ENCODE measurements at places on chromosomes 16 and 17. TPM values are rescaled to one million over a fixed set of nuclear protein-coding genes. Genes with fewer than 3 reads are reported as not detected.

DNA sequence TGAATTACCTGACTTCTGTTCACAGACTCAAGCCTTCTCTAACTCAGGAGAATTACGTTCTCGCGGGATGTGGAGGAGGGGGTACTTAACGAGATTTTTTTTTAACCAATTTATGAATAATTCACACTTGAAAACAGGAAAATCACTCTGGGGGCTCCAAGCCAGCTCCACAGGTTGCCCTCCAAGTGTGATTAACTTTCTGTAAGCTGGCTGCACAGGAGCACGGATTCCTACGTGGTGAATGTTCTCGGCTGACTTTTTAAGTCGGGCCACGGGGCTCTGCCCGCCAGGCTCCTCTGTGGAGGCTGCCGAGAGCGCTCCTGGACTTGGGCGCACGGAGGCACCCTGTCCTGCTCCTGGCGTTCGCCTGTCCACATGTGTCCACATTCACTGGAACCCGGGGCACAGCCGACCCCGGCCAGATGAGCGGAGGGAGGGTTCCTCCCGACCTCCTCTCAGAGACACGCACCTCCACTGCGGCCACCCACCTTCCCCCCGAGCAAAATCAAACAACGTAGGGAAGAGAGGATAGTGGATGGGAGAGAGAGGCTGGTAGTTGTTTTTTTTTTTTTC lies 147.1 kb upstream of the CHMP6 start:
- no peak overlapping the region for H3K4me3 ChIP-seq
- H3K27me3 ChIP-seq: no peaks in the 10 kb centered on the region
- no peak overlapping the region for H3K27ac ChIP-seq

- H3K27ac ChIP-seq: peak overlapping the region; percentile 93
- peaks cover 6% of the 10 kb centered on the region for H3K36me3 ChIP-seq
- no peaks in the 10 kb centered on the region for H3K27me3 ChIP-seq
Measured at GRCh38 chr16:81181013-81181720, 57.3 kb upstream of the BCO1 start.

PRCD gene
- total RNA-seq: not detected

GRCh38 chr16:81864646-81865382 lies 85.7 kb downstream of the PLCG2 start:
- no peaks in the 10 kb centered on the region for H3K36me3 ChIP-seq
- DNase-seq: no peak
- H3K4me3 ChIP-seq: no peak overlapping the region
- H3K27me3 ChIP-seq: no peaks in the 10 kb centered on the region

DNA sequence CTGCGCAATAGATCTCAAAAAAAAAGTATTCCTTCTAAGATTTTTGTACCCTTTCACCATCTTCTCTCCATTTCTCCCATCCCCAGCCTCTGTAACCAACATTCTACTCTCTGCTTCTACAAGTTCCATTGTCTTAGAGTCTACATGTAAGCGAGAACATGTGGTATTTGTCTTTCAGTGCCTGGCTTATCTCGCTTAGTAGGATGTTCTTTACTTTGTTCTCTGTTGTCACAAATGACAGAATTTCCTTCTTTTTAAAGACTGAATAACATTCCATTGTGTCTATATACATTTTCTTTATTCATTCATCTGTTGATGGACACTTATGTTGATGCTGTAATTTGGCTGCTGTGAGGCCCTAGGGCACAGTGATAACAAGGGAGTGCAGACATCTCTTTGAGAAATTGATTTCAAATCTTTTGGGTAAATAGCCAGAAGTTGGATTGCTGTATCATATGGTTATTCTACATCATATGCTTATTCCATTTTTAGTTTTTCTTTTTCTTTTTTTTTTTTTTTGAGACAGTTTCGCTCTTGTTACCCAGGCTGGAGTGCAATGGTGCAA lies 37.7 kb upstream of the MYH10 start:
- DNase-seq: no peak
- no peaks in the 10 kb centered on the region for H3K4me1 ChIP-seq
- H3K36me3 ChIP-seq: no peaks in the 10 kb centered on the region
- H3K4me3 ChIP-seq: no peak overlapping the region

- no peak for DNase-seq
- H3K36me3 ChIP-seq: no peaks in the 10 kb centered on the region
- H3K27ac ChIP-seq: no peak overlapping the region
- peaks cover 5% of the 10 kb centered on the region for H3K4me1 ChIP-seq
- no peak overlapping the region for H3K4me3 ChIP-seq
- peaks cover 16% of the 10 kb centered on the region for H3K27me3 ChIP-seq
Measured at GRCh38 chr17:37710344-37710886, 34.4 kb downstream of the HNF1B start.

GRCh38 chr17:47934856-47935255 lies 6.5 kb upstream of the PNPO start:
- no peaks in the 10 kb centered on the region for H3K36me3 ChIP-seq
- H3K4me1 ChIP-seq: peaks cover 29% of the 10 kb centered on the region
- H3K27me3 ChIP-seq: no peaks in the 10 kb centered on the region
- no peak for DNase-seq
- no peak overlapping the region for H3K4me3 ChIP-seq

DNA sequence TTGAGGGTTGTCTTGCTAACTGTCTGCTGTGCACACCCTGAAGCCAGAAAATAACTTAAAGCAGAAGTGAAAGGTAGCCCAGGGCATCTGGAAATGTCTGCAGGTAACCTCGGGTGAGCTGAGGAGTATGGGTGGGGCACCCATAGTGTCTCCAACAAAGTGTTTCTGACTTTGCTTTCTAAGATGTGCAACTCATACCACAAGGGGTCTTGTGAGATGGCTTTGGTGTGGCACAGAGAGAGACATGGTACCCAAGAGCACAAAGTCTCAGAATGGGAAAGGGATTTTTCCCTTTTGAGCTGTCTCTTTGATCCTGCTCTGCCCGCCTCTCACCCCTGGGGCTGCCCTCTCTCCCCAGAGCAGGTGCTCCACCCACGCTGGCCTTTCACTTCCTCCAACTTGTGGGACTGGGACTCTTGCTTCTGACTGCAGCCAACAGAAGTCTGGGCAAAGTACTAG lies 6.9 kb downstream of the CHD9 start:
- H3K27ac ChIP-seq: peak overlapping the region; percentile 59
- H3K4me1 ChIP-seq: peaks cover 31% of the 10 kb centered on the region
- H3K27me3 ChIP-seq: no peaks in the 10 kb centered on the region
- DNase-seq: peak; percentile 13
- H3K4me3 ChIP-seq: no peak overlapping the region

DNA sequence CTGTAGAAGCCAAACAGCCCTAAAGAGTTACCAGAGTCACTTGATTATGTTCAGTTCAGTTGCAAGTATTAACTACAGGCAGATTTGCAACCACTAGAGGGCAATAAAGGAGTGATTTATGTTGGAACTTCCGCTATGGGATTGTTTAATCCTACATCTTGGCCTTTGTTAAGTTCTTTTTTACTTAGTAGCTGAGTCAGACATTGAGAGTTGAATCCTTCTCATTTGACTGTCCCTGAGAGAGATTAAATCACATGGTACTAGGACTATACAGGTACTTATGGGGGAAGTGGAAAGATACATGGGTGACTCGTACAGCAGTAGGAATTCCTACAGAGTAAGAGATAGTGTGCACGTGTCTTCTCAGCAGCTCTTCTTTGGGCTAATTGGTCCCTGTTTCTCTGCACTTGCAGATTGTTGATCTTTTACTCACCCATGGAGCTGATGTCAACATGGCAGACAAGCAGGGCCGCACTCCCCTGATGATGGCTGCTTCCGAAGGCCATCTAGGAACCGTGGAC lies 40.3 kb downstream of the CYB561 start:
- peak; percentile 66 for DNase-seq
- H3K4me1 ChIP-seq: peaks cover 5% of the 10 kb centered on the region
- H3K27me3 ChIP-seq: no peaks in the 10 kb centered on the region
- peaks cover 33% of the 10 kb centered on the region for H3K36me3 ChIP-seq
- no peak overlapping the region for H3K27ac ChIP-seq

DRC3 gene
- 2.3 TPM for total RNA-seq

GRCh38 chr17:2712300-2713043 lies 908 bp upstream of the CLUH start:
- peak overlapping the region; percentile 92 for H3K4me3 ChIP-seq

SECTM1 gene
- total RNA-seq: 13.4 TPM

CASKIN1 gene
- total RNA-seq: 0.10 TPM

GRCh38 chr17:41448506-41448905 lies 7.7 kb upstream of the KRT38 start:
- no peak overlapping the region for H3K4me3 ChIP-seq
- DNase-seq: peak; percentile 23
- H3K36me3 ChIP-seq: no peaks in the 10 kb centered on the region
- H3K4me1 ChIP-seq: peaks cover 5% of the 10 kb centered on the region
- H3K27me3 ChIP-seq: peaks cover 28% of the 10 kb centered on the region

GRCh38 chr17:44137891-44138709 lies 3.6 kb upstream of the HROB start:
- peak overlapping the region; percentile 61 for H3K4me3 ChIP-seq
- H3K4me1 ChIP-seq: peaks cover 13% of the 10 kb centered on the region
- peak overlapping the region; percentile 87 for H3K27ac ChIP-seq
- H3K36me3 ChIP-seq: no peaks in the 10 kb centered on the region
- peak; percentile 97 for DNase-seq

DNA sequence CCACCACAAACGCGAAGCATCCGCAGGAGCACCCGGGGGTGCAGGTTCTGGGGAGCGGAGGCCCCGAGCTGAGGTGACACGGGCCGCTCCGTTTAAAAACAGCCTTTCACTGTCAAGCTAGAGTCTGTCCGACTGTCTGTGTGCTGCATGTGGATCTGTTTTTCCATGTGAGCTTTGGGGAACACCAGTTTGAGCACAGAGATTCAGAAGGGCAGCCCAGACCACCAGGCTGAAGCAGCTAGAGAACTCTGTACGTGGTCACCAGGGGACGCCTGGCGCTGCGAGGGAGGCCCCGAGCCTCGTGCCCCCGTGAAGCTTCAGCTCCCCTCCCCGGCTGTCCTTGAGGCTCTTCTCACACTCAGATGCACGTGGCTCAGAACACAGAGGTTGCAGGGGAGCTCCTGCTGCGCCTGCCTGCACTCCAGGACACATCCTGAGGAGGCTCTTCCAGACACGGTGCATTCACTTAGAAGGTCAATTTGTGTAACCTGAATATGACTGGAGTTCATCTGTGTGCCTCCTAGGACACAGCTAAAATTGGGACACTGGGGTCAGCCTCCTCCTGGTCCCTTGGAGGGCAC lies 15.7 kb upstream of the FOXK2 start:
- no peaks in the 10 kb centered on the region for H3K27me3 ChIP-seq
- no peak for DNase-seq
- no peak overlapping the region for H3K4me3 ChIP-seq
- H3K4me1 ChIP-seq: peaks cover 6% of the 10 kb centered on the region

GRCh38 chr16:56300242-56300623 lies 108.9 kb downstream of the GNAO1 start:
- H3K27ac ChIP-seq: no peak overlapping the region
- H3K36me3 ChIP-seq: no peaks in the 10 kb centered on the region
- H3K4me1 ChIP-seq: peaks cover 5% of the 10 kb centered on the region
- DNase-seq: no peak

SDR42E1 gene
- total RNA-seq: 7.8 TPM

- no peaks in the 10 kb centered on the region for H3K36me3 ChIP-seq
- H3K27me3 ChIP-seq: no peaks in the 10 kb centered on the region
- no peak overlapping the region for H3K4me3 ChIP-seq
- DNase-seq: no peak
- H3K4me1 ChIP-seq: peaks cover 5% of the 10 kb centered on the region
Measured at GRCh38 chr17:55332296-55333041, 67.7 kb downstream of the HLF start.

- H3K4me3 ChIP-seq: no peak overlapping the region
- no peaks in the 10 kb centered on the region for H3K4me1 ChIP-seq
- no peaks in the 10 kb centered on the region for H3K27me3 ChIP-seq
- no peaks in the 10 kb centered on the region for H3K36me3 ChIP-seq
Measured at GRCh38 chr16:50274326-50275097, 8.2 kb downstream of the ADCY7 start.

CCDC78 gene
- 6.0 TPM for total RNA-seq

DNA sequence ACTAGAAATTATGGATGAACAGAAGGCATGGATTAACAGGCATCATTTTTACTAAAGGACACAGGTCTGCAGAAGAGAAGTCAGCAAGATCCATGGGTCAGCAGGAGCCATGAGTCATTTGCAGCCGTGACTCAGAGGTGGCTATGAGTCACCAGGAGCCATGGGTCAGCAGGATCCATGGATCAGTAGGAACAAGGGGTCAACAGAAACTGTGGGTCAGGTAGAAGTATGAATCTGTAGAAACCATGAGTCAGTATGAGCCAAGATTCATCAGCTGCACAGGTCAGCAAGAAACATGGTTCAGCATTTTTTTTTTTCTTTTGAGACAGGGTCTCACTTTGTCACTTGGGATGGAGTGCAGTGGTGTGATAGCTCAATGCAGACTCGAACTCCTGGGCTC lies 58.2 kb upstream of the HS3ST4 start:
- H3K36me3 ChIP-seq: no peaks in the 10 kb centered on the region
- peak; percentile 27 for DNase-seq
- no peak overlapping the region for H3K27ac ChIP-seq
- no peaks in the 10 kb centered on the region for H3K27me3 ChIP-seq

DNA sequence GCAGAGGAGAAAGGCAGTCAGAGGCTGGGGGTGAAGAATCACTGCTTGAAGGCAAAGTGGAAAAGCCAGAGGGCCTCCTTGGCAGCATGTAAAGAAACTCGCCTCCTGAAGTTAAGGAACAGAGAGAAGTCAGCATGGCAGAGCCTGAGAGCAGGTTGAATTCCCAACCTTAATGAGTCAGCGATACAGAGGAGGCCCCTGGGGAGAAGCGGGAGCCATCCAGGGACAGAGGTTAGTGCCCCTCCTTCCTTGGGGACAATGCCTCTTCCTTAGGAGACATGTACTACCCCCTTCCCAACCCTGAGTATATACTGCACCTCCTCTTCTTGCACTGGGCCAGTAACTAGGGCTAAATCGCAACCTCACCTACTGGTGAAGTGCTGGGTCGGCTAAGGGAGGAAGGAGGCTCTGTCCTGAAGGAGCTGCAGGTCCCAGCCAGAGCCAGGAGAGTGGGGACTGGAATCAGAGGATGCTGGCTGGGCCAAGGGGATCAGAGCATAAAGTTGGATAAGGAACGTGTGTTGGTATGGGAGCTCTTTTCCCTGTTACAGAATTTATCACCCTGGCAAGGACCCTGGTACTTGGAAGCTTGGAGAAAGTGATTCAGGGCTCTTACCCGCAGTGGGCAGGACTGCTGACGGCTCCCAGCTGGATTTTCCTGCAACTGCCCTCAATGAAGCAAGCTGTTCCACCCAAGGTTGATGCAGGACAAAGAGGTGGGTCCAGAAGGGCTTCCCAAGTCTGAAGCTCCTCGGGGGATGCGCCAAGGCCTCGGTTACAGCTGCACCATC lies 5.4 kb upstream of the AANAT start:
- H3K4me3 ChIP-seq: no peak overlapping the region
- H3K36me3 ChIP-seq: no peaks in the 10 kb centered on the region
- H3K27me3 ChIP-seq: no peaks in the 10 kb centered on the region
- H3K27ac ChIP-seq: no peak overlapping the region

All from MCF 10A (cell line).